ENCODE measurements at places on chromosomes 16 and 17. TPM values are rescaled to one million over a fixed set of nuclear protein-coding genes. Genes with fewer than 3 reads are reported as not detected.

TP53TG3E gene
- not detected for total RNA-seq

KCNH6 gene
- total RNA-seq: not detected

COPZ2 gene
- 129 TPM for total RNA-seq

NPTX1 gene
- 0.48 TPM for total RNA-seq

ARHGAP44 gene
- 2.9 TPM for total RNA-seq

SKAP1 gene
- not detected for total RNA-seq

CA4 gene
- total RNA-seq: not detected

MYH3 gene
- 12.0 TPM for total RNA-seq

CDK3 gene
- total RNA-seq: not detected

TRIM25 gene
- 24.8 TPM for total RNA-seq

KRTAP4-1 gene
- total RNA-seq: 1.9 TPM

CHRNE gene
- total RNA-seq: not detected

All from umbilical cord (tissue), 2 donors.